ENCODE measurements at places on chromosomes 6 and 20.

GRCh38 chr6:163782436-163783003 is 368.0 kb downstream of the QKI start:
- DNase-seq: no peak

GRCh38 chr6:149941583-149942460 is at the start of gene ULBP2:
TSS of gene ULBP2 (plus strand) at chr6:149942014. CDS start at chr6:149942073, 59 bp downstream.
- DNase-seq: peak; percentile 79

GRCh38 chr6:67394254-67394653 is 1240.8 kb upstream of the ADGRB3 start:
- no peak for DNase-seq

- no peak for DNase-seq
Observed at GRCh38 chr6:159168536-159169192, 536 bp upstream of the FNDC1 start.

GRCh38 chr20:2170404-2170803 is 68.8 kb downstream of the STK35 start:
- no peak for DNase-seq

- DNase-seq: peak; percentile 85
Observed at GRCh38 chr6:39934131-39934757, at the start of gene MOCS1. TSS of gene MOCS1 (minus strand) at chr6:39934462. CDS start at chr6:39934417, 45 bp downstream.

GRCh38 chr6:105560611-105561066 is 157.8 kb upstream of the PREP start:
- DNase-seq: no peak

- DNase-seq: no peak
Observed at GRCh38 chr6:45326698-45327417, 1.3 kb upstream of the RUNX2 start.

DNA sequence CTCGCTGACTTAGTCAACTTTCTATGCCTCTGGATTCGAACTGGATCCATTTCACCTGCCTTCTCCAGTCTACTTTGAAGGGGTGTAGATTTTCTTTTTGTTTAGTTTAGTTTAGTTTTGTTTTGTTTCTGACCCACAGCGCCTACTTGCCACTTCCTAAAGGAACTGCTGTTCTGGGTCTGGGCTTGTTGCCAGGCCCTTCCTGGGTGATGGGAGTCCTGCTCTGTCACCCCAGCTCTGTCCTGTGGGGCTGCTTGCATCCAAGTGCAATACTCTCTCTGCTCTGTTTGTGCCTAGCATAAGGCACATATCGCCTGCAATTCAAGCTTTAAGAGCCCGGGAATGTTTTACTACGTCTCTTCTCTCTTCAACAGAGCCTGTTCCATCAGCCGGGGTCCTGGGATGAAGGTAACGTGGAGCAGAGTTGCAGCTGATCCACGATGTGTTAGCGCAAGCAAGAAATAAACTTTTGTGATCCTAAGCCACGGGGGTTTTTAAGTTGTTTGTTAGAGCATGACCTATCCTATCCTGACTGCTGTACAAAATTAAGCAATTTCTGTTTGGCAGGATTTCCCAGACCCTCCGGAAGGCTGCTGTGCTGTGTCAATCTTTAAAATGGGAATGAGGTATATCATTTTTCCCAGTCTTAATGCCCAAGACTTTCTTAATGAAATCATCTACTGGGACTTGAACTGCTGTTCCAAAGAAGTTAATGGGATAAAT is 30.9 kb upstream of the TAGAP start:
- DNase-seq: no peak

- DNase-seq: no peak
Observed at GRCh38 chr6:39128832-39129231, 13.8 kb upstream of the SAYSD1 start.

GRCh38 chr6:170057961-170058877 is 232.7 kb downstream of the DLL1 start:
- DNase-seq: peak; percentile 53

DNA sequence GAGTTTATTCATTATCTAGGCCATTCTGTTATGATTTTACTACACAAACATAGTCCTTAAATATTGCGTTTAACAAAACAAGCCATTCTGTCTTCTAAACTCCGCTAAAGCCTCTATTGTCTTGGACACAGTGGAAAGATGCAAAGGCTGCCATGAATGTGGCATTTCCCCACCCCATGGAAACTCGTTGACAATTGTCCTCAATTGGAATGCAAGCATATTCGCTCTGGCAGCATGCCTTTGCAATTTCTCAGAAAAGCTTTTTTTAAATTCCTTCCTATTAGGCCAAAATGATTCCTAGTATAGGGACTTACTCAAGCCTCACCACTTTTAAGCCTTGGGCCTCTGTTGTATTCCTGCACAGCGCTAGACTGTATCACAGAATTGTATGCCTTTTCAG is 22.8 kb downstream of the OR2A4 start:
- DNase-seq: no peak

DNA sequence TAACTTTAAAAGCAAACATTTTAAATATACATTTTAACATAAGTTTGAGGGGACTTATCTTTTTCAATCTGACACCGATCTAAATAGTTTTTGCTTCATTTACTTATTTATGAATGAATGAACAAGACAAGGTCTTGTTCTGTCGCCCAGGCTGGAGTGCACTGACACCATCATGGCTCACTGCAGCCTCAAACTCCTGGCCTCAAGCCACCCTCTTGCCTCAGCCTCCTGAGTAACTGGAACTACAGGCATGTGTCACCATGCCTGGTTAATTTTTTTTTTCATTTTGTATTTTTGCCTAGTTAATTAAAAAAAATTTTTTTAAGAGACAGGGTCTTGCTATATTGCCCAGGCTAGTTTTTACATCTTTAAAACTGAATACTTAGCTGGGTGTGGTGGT is 25.4 kb downstream of the FBXO9 start:
- no peak for DNase-seq

DNA sequence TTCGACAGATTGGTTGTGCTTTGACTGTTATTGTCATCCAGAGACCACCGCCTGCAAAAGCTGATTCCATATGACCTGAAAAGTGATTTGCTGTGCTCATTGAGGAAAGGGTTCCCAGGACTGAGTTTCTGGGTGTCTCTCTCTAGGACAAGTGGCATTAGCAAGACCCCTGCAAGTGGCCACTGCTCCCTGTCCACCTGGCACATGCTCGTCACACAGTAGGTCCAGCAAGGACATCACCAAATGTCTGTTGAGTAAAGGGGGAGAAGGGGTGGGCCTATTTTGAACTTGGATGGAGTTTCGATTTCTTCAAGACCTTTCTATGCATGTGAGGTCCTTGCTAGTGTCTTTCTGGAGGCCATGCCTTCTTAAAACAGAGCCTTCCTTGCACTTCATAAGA is 48.9 kb upstream of the IYD start:
- DNase-seq: no peak

DNA sequence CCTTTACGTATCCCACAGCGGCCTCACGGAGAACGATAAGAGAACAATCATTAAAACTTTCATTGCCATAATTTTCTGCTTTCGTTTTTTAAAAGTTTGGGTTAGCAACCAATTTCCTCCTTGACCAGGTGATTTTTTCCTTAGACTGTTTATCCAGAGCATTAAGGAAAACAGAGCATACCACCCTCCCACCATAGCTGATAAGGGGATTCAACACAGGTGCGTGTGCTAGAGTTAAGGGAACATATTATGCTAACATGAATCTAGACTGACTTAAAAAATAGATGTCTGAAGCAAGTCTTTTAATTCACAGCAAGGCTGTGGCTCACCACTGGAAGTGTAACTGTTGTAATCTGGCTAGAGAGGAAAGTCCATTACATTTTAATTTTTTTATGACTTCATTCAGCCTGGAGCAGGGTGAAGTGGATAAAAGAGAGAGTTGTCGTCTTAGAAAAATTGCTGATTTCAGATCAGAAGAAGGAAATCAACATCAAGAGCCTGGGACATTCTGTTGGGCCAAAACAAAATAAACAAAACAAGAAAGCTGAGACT is 5.5 kb upstream of the SLC22A2 start:
- DNase-seq: no peak

Data from H1 (cell line).